ENCODE measurements at places on chromosomes 5 and 9. TPM values are rescaled to one million over a fixed set of nuclear protein-coding genes. Genes with fewer than 3 reads are reported as not detected.

ALDH1A1 gene
- total RNA-seq, result 1.0 TPM

RAB3C gene
- not detected for total RNA-seq

HOMER1 gene
- total RNA-seq, result 1.9 TPM

RHOBTB3 gene
- 2.4 TPM for total RNA-seq

DRD1 gene
- not detected for total RNA-seq

- DNase-seq, result no peak
Measured at GRCh38 chr5:32543291-32543690, 42.1 kb upstream of the SUB1 start.

DNA sequence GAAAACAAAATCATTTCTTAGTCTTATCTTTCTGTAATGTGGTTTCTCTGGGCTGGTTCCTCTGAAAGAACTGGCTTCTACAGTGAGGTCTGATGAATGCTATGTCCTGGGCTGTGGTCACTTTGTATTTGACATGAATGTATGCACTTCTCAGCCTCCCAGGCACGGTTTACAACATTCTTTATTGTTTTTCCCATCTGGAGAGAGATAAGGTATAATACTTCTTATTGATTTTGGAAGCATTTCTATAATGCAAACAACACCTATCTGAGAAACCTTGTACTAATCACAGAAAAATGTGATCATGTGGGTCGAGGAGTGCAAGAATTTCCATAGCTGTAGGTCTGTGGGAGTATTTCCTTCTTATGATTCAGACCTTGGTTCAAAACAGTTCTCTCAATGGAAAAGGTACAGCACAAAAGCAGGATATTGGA lies 46.9 kb downstream of the ACTBL2 start:
- DNase-seq, result no peak

DNA sequence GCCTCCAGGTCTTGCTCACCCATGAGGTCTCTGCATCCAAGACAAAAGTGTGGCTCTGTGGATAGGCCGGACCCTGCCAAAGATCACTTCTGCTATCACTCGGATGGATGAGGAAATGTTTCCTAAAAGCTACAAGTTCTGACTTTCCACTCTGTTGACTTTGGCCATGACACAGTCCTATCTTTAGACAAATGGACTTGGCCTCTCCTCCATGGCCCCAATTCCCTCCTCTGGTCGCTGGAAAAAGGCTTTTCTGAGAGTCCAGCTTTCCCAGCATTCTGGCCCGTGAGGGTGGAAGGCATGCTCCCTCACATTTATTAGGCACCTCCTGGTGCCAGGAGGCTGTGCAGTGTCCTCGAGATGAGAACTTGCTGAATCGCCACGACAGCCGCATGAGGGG lies 83.1 kb downstream of the COL27A1 start:
- no peak for DNase-seq

DNA sequence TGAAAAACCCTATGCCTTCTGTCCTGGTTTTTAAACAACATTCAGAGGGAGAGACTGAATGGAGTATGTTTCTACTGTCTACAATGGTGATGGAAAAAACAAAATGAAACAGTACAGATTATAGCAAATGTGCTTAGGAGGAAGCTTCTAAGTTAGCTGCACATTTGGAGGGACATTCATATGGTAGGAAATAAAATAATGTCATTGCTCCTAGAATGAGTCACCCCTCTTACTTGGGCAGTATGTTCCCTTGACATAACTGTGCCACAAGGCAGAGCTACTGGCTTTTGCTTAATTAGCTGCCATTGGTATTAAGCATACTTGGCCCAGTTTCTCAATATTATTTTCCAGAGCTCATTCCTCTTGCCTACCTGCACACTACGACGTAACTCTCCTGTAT lies 128.9 kb downstream of the GDNF start:
- no peak for DNase-seq

- DNase-seq, result no peak
Measured at GRCh38 chr5:130874861-130875417, 290.1 kb downstream of the HINT1 start.

DNA sequence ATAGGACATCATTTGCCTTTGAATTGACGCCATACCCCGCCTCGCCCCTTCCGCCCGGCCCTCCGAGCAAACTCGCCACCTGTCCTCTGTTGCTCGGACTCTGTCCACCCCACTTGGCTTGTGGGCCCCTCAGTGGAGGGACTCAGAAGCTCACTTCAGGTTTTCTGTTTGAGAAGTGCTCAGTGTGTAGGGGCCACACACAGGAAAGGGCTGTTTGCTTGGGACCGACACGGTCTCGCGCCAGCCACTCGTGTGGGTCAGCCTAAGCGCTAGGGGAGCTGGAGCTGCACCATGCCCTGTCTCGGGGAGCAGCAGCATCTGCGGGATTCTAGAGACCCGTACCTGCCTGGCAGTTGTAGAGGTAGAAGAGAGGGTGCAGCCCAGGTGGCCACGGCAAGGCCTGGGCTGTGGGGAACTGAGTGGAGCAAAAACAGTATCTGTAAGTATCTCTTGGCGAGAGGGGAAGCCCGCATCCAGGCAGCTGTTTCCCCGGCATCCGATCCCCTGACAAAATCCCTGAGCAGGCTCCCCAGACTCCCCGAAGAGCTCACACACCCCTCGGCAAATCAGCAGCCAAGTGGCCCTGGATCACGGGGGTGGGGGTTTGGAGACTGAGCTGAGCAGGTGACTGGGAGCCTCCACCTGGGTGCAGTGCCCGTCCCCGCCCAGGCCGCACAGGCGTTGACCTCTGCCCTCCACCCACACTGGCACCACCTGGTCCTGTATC lies 52.2 kb downstream of the COL5A1 start:
- DNase-seq, result no peak

DNA sequence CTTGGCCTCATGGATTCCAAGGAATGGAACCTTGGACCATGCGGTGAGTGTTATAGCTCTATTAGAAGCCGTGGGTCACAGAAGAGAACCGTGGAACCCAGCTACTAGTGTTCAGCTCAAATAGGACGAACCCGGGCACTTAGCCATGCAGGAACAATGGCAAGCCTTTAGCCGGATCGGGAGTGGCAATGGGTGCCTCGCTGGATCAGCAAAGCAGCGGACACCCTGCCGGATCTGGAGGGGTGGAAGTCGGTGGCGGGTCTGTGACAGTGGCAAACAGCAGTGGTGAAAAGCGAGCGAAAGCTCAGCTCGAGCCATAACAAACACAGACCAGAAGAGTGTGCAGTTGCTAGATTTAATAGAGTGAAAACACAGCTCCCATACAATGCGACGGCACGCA lies 2.4 kb upstream of the CDO1 start:
- DNase-seq, result no peak

DNA sequence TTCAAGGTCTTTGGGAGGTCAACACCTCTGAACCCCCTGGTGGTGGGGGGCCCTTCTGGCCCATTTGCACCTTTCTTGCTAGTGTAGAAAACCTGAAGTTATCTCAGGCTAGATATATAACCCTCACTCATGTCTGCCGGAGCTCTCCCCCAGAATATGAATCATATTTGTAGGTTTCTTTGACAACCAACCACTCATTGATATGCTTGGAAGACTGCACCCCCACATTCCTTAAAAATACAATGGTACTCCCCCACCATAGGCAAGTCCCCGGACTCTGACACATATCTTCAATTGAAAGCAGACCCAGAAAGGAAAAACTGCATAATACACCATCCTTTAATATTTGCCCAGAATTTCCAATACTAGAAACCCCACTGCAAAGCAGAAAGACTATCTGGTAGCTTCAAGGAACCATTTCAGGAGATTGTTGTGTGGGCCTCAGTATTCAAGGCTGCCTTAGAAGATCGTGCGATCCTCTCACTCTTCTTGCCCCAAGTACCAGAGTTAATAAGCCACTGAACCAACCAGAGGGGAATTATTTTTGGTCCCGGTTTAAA lies 978 bp upstream of the UBE2B start:
- DNase-seq, result no peak

- DNase-seq, result no peak
Measured at GRCh38 chr5:161096581-161096980, 244.6 kb upstream of the ATP10B start.

GRCh38 chr9:110828264-110828663 lies 159.7 kb downstream of the MUSK start:
- DNase-seq, result no peak

DNA sequence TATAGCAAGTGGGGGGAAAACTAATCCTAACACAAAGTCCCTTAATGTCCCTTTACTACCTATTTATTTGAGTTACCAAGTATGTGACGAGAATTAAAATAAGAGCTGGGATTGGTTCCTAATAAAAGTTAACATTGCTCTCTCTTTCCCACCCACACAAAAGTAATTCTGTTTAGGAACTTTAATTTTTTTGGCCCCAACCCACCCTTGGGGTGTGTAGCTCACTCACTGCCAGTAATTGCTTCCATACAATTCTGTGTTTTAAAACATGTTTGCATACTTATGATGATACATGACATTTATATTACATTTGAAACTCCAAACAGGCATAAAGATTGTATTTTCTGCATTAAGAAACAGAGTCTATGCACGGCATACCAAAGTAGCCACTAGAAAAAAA lies 106.5 kb downstream of the BNC2 start:
- no peak for DNase-seq
